ENCODE measurements at places on chromosomes 13 and 19.

DNA sequence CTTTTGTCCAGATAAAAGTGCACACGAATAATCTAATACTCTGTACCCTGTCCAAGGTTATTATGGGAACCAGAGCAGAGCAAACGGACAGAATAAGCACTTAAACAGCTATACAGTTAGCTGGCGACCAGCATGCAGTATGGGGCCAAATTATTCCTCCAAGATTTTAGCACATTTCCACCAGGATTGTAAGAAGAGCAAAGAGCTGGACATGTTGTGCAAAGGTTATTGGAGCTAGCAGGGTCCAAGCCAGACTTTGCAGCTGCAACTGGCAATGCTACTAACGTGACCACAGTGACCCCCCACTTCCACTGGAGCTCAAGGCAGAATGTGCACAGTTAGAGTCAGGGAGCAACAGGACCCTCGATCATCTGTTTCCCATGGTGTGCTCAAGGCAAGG lies 89.9 kb downstream of the COL4A1 start:
- no peak for DNase-seq

- no peak for DNase-seq
These were observed 276.6 kb upstream of the ZNF507 start for GRCh38 chr19:32068793-32069192.

GRCh38 chr19:4638317-4638716 lies 999 bp upstream of the TNFAIP8L1 start:
- peak; percentile 44 for DNase-seq

GRCh38 chr19:14479309-14479974 lies 4.3 kb upstream of the PTGER1 start:
- peak; percentile 38 for DNase-seq

GRCh38 chr19:1156830-1157615 lies 17.0 kb downstream of the SBNO2 start:
- no peak for DNase-seq

- no peak for DNase-seq
These were observed 106.1 kb upstream of the MIR17HG start for GRCh38 chr13:91241221-91241933.

DNA sequence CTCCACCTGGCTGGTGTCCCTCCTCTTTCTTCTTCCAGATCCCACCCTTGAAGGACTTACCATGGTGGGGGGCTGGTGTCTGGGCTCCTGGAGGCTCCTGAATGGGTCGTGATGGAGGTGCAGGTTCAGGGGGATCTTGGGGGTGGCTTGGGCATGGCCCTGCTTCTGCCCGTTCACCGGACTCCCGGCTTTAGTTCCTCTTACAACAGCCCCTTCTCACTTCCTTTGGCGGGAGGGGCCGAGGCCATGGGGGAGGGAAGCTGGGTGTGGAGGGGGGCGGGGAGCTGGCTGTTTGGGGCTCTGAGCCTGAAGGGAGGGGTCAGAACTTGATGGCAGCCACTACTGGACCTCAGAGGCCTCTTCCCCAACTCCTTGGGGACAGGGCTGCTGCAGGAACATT lies at the start of gene MYO1F:
Gene MYO1F, minus strand, starts transcription at position 196 of the 400 bp plus-strand sequence. Its CDS starts 133 bp downstream, at position 63.
- DNase-seq: peak; percentile 32

DNA sequence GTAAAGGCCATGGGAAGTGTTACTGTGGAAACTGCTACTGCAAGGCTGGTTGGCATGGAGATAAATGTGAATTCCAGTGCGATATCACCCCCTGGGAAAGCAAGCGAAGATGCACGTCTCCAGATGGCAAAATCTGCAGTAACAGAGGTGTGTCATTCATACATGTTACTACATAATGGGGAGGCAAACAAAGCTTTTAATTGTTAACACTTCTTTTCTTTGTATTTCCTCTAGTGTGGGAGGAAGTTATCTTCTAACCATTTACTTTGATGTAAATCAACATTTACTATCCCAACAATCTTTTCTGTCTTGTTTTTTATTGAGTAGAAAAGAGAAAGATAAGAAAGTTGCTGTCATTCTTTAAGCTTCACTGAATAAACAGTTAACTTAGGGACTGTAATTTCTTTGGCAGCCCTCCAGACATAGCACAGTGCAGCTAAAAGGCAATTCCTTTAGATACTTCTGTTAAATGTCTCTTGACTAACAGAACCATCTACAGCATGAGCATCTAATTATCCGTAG lies 126.9 kb downstream of the ITGBL1 start:
- no peak for DNase-seq

- no peak for DNase-seq
These were observed at the start of the genes OR7A5 and OR7C1 for GRCh38 chr19:14835011-14835410. Gene OR7A5 (minus strand): TSS chr19:14835185. CDS start chr19:14828241, 6,944 bp downstream. Gene OR7C1 (minus strand): TSS chr19:14835185. CDS start chr19:14800136, 35,049 bp downstream.

DNA sequence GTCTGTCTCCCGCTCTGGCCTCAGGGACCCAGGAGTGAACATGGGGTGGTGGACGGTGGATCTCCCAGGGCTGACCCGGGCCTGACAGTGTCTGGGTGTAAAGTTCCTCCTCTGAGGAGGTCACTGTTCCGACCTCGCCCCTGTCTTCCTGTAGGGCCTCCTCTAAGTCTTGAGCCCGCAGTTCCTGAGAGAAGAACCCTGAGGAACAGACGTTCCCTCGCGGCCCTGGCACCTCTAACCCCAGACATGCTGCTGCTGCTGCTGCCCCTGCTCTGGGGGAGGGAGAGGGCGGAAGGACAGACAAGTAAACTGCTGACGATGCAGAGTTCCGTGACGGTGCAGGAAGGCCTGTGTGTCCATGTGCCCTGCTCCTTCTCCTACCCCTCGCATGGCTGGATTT lies at the start of gene SIGLEC9:
Gene SIGLEC9, plus strand, starts transcription at position 178 of the 400 bp plus-strand sequence. Its CDS starts 69 bp downstream, at position 247.
- DNase-seq: no peak

DNA sequence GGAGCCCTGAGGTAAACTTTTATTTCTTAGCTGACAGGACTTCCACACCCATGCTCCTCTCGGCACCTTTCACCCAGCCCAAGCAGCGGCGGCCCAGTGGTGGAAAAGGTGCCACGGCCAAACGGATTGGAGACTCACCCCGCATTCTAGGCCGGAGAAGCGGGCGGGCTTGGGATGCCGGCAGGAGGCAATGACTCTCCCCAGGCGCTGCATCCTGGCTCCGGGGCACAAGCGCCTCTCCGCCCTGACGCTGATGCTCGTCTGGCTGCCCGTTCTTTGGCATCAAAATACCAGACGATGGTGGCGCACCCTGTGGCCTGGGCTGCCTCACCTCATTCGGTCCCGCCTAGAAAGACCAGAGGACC lies 6.7 kb upstream of the ZNF606 start:
- DNase-seq: no peak

DNA sequence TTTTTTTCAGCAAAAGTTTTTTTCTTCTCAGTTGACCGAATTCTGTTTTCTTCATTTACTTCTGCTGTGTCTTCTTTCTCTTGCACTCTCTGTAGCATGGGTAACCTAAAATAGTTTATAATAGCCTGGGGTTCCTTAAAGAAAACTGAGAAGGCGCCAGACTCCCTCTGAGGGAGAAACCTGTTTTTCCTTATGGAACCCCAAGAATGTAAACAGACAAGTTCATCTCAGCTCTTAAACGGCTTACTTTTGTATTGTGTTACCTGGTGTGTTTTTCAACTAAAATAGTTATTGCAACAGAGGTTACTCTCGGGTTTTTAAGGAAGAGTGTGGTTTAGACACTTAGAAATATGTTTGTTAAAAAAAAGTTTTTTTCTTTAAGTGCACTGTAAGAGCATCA lies 23.8 kb upstream of the TM9SF2 start:
- DNase-seq: no peak

DNA sequence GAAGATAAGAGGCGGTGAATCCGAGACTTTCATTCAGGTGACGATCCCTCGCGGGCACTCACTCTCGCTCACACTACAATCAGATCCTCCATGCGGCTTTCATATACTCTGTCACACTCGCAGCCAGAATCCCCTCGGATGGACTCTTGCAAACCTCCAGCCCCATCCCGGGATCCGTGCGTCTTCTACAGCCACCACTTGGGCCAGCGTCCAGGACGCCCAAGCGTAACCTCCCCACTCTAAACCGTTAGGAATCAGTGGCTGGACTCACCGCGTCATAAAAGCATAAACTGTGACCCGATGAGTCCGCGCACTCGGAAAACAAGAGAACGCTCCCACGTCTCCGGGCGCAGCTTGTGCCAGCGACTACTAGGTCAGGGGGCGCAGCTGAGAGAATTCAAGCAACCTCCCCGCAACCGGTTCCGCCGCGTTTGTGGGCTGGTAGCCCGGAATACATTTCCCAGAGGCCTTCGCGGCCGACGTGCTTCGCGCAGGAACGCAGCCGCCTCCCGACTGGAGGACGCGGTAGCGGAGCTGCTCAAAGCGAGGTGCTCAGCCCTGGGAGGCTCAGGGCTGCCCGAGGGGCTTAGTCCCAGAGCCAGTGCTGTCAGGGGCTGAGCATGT lies 27.6 kb downstream of the ZNF607 start:
- DNase-seq: no peak

DNA sequence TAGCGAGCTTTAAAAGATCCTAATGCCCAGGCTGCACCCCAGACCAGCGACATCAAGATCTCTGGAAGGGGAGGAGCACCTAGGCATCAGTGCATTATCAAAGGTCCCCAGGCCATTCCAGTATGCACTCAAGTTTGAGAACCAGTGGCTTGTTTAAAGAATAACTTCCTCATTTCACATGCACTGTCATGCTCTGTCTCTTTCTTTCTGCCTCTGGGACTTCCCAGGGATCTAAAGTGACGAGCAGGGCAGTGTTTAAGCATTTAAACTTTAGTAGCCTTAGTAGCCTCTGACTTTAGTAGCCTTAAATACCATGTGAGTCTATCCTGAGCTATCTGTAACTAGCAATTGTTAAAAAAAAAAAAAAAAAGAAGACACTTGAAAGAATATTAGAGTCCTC lies 8.9 kb upstream of the FARP1 start:
- DNase-seq: peak; percentile 58

DNA sequence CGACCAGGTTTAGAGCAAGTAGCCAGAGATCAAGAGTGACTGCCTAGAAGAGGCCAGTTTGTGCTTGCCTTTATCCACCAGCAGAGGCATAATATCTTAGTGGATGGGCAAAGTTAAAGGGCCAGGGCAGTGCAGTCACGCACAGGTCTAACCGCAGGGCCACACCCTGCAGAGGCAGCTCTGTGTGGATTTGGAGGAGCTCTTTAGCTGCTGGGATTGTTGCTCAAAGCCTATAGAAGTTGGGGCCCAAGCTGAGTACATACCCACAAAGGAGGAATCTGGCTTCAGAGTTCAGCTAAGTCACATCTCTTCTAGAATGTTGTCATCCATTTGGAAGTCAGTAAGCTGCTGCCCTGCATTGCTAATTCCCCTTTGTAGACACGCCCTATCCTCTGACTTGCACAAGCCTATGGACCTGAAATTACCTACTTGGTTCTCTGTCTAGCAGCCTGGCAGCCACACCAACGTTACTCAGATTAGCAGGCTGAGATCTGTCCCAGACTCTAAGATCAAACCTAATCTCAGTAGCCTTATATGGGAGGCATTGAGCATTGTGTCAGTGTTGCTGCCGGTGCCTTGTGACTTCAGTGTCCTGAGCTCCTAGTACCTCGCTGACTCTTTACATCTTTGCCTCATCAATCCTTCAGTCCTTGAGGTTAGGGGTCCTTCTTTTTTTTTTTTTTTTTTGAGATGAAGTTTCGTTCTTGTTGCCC lies 102.9 kb upstream of the STARD13 start:
- DNase-seq: no peak

All from Kasumi-1 (cell line).